NCI-H1417 treated with DMSO at 0.1 percent for 48 hours (cell line): ENCODE measurements at places on chromosomes 3 and 15.

GRCh38 chr3:185779461-185779860 lies 45.4 kb downstream of the IGF2BP2 start:
- no peak for DNase-seq

GRCh38 chr3:34862456-34862855 lies 776.9 kb upstream of the ARPP21 start:
- DNase-seq, result no peak

GRCh38 chr3:65963787-65964677 lies 74.7 kb downstream of the MAGI1 start:
- no peak for DNase-seq

DNA sequence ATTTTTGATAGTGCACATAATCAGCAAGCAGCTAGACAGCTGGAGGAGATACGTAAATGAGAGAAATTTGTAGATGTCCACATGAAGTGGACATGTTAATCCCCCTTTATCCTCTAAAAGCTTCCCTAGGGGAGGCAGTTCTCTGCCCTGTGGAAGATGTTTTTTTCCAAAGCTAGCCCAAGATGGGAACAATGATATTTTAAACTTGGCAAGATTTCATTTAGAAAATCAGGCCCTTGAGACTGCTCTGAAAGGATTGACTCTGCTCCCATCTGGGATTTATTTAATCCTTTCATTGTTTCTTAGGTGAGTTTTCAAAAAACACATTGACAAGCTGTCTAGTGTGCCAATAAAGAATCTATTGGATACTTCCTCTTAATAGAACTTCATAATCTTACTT lies 92.0 kb downstream of the SYNPR start:
- DNase-seq, result no peak

- no peak for DNase-seq
Measured at GRCh38 chr15:42034628-42035434, 14.0 kb upstream of the PLA2G4E start.

GRCh38 chr15:87680208-87680607 lies 576.3 kb downstream of the NTRK3 start:
- DNase-seq, result no peak

GRCh38 chr15:77421370-77421700 lies 647 bp downstream of the HMG20A start:
- DNase-seq, result no peak

DNA sequence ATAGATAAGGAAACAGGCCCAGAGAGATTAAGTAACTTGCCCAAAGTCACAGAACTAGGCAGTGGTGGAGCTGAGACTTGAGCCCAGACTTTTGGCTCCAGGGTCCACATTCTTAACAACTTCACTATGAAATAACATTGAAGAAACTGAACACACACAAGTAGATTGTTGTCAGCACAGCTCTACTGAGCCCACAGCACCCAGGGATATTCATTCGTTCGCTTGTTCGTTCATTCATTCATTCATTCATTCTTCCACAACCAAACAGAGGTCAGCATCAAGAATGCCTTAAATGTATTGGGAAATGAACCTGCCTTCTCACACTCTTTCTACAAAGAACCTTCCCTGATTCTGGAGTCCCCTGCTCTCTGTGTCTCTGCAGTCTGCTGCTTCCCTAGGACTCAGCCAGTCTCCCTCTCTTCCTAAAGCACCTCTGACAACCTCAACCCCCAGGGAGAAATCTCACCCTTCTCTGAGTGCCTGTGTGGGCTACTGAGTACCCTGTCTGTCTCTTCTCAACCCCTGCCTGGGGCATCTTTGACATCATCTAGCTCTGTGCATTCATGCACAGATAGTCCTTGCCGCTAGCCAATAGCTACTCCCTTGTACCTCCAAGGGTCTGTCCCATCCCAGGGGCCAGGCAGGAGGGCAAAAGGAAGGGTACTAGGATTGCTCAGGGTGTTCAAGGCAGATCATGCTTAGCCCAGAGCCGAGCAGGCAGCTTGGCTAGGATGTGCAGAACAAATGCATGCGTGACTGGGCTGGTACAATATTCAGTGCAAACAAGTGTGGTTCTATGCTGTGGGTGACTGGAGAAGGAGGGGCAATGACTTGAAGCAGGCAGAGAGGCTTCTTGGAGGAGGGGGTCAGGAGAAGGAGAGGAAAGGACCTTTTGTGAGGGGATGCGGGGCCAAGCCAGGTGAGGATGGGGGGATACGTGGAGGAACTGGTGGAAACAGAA lies 3.4 kb downstream of the LINGO1 start:
- DNase-seq, result no peak

DNA sequence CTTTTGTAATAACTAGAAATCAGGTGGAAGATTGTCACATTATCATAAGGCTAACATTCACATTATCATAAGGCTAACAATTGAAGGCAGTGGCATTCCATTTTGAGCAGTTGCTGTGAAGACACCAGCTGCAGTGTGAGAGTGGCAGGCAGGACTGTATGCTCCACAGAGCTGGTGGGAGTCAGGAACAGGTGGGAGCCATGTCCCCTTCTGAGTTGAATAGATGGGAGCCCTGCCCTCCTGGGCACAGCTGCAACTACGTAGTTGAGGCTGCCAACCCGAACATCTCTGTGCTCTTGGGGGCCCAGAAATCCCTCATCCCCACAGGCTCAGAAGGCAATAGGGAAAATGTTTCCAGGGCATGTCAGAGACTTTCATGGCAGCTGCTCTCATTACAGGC lies 1627.6 kb downstream of the SI start:
- no peak for DNase-seq

GRCh38 chr15:65336493-65337435 lies 32.3 kb downstream of the RNU5B-1 start:
- no peak for DNase-seq

DNA sequence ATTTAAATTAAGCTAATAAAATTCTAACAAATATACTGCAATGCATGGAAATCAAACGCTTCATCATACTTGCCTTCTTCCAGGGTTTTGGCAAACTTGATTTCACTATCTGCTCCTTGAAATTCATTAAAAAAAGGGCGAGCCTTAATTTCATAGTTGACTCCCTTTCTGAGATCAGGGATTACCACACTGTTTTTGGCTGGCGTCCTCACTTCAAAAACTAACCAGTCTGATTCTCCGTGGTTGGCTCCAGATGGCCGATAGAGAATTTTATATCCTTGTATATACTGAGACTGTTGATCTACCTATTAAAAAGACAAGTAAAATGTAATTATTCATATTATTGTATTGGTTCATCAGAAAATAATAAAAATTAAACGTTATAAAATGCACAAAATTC lies 1106.8 kb downstream of the ROBO1 start:
- no peak for DNase-seq

- DNase-seq, result peak; percentile 6
Measured at GRCh38 chr3:61682671-61683548, 121.5 kb downstream of the PTPRG start.

DNA sequence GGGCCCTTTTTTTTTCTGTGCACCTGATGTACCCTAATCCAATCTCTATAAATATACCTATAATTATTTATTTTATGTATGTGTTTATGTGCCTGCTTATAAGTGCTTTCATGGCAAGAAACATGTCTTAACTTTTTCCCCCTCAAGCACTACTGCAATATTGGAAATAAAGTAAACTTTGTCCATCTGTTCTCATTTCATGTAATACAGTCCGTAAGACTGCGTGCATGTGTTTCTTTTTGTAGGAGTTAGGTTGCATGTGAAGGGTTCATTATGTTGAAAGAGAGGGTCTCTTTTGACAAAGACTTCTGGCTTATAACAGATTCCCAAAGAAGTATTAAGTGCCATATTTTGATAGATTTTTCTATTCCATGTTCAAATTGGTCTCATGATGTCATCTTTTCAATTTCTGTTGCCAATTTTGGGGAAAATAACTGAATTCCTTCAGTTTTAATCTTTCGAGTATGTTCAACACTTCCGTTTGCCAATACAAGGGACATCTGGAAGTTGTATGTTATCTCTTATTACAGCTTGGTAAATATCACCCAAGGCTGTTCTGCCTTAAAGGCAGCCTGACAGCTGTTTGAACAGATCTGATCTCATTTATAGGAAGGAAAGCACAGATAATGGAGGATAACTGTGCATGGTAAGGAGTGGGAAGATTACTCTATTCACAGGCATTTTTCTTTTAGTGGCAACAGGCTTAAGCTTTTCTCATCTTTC lies 273.1 kb upstream of the SGO1 start:
- DNase-seq, result no peak

GRCh38 chr3:190585805-190586630 lies 72.1 kb downstream of the IL1RAP start:
- no peak for DNase-seq

DNA sequence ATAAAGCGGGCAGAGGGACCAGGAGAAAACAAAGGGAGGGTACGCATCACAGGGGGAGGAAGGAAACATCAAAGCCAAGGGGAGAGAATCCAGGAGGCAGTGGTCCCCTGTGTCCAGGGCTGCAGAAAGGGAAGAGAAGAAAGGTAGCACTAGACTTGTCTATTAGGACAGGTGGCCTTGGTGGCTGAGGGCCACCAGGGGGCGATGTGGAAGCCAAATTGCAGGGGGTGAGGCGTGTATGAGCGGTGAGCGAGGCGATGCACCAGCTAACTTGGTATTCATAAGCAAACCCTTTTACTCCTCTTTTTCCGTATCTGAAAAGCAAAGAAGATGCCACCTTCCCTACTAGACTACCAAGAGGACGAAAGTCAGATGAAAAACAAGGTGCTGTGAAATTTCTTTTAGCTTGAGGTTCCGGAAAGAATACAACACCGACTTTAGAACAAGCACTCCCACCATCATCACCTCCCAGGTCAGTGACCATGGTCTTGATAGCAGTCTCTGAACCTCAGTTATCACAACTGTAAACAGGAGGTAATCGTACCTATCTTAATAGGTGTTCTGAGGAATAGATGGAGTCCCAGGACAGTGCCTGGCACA lies 654.4 kb upstream of the ADAMTS9 start:
- no peak for DNase-seq

DNA sequence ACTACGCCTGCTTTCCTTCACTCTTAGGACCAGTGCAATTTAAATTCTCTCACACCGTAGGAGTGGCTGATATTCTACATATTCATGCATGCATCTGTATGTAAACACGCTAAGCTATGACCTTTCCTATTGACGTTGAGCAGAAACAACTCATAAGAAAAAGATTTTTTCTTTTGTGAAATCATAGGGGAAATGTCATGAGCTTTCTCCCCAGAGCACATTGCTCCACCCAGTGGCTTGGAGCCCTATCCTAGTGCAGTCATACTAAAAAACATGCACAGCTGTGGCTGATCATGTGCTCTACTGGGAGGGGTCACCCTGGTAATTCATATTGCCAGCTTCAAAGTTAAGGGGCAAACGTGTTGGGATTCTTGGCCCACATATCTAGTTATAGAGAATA lies 1.8 kb upstream of the MESD start:
- DNase-seq, result no peak

GRCh38 chr3:30843877-30844276 lies 50.6 kb downstream of the GADL1 start:
- DNase-seq, result no peak

- no peak for DNase-seq
Measured at GRCh38 chr15:34280193-34280592, 55.4 kb downstream of the EMC4 start.

DNA sequence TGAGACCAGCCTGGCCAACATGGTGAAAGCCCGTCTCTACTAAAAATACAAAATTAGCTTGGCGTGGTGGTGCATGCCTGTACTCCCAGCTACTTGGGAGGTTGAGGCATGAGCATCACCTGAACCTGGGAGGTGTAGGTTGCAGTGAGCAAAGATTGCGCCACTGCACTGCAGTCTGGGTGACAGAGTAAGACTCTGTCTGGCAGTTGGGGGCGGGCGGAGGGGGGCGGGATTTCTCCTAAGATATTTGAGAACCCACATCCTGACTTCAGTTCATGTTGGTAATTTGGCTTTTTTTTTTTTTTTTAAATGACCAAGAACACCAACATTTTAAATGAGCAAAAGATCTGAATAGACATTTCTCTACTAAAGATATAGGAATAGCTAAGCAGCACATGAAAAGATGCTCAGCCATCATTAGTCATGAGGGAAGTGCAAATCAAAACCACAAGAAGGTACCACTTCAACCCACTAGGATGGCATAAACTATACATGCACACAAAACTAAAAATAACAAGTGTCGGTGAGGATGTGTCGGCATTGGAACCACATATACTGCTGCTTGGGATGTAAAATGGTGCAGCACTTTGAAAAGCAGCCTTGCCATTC lies 75.6 kb upstream of the LMOD3 start:
- DNase-seq, result no peak

DNA sequence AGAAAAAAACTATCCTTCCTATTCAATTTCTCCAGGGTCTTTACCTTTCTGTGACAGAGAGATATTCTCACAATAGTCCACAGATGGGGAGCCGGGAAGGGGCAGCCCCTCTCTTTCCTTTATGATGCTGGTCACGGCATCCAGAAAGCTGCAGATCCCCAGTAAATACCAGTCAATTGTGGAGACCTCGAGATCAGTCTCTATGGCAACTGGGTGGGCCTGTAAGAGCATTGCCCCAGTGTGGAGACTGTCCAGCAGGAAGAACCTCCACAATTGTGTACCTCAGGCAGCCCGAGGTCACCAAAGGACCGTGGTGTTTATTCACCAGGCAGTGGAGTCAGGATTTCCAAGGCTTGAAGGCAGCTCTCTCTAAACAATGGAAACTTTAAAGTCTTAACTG lies 291.2 kb downstream of the NTRK3 start:
- DNase-seq, result no peak

DNA sequence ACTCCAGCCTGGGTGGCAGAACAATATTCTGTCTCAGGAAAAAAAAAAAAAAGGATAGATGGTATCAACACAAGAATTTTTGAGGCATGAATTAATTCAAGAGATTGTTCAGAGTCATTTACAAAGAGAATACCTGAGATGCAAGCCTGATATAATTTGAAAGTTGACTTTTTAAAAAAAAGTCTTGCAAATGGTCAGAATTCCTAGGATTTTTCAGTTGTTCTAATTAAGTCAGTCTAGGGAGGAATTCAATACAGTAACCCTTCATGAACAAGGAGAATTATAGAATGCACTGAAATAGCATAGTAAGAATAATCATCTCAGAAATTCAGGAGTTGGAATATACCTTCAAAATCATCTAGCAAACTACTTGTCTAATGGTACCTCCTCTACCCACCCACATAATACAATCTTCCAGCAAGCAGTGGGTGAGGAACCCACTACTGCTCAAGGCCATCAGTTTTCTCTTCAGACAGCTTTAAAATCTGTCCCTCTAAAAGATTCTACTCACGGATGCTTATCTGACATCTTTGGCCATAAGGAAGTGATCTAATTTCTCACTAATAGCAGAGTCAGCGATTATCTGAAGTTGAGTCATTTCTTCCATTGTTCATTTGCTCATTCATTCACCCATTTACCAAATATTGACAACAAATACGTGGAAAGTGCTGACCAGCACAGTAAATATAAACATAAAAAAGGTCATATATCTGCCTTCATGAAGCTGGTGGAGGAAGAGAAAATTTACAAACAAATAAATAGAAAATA lies 159.6 kb downstream of the GREM1 start:
- no peak for DNase-seq

DNA sequence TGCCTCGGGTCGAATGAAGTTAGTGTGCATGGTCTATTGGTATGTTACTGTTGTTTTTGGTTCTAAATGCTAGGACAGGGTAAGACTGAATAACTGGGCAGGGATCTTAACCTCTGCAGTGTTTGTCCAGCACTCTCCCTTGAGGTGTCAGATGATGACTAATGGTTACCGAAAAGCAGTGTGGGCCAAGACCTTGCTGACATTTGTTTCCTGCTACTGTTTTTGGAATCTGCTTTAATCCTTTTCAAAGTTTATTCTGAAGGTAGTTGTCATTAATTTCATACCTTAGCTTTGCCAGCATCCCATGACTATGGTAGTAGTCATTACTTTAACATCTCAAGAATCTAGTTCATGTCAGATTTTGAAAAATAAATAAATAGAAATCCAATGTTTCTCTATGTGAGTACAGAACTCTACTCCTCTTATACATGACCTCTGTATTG lies 117.0 kb downstream of the P3H2 start:
- no peak for DNase-seq

- no peak for DNase-seq
Measured at GRCh38 chr3:27533718-27534573, 49.8 kb upstream of the SLC4A7 start.
